ENCODE measurements at places on chromosomes 3 and 15. TPM values are rescaled to one million over a fixed set of nuclear protein-coding genes. Genes with fewer than 3 reads are reported as not detected.

PRKCD gene
- total RNA-seq: 15.6 TPM

AZI2 gene
- total RNA-seq: 30.0 TPM

LTF gene
- total RNA-seq: 190 TPM

SLC6A1 gene
- total RNA-seq: not detected

TTC21A gene
- 7.6 TPM for total RNA-seq

MUC20 gene
- total RNA-seq: 4.0 TPM

BSN gene
- 0.37 TPM for total RNA-seq

Measured in stomach (tissue), 19 donors.